ENCODE measurements at places on chromosomes 7 and 10. TPM values are rescaled to one million over a fixed set of nuclear protein-coding genes. Genes with fewer than 3 reads are reported as not detected.

IL6 gene
- 3.8 TPM for total RNA-seq

DNA sequence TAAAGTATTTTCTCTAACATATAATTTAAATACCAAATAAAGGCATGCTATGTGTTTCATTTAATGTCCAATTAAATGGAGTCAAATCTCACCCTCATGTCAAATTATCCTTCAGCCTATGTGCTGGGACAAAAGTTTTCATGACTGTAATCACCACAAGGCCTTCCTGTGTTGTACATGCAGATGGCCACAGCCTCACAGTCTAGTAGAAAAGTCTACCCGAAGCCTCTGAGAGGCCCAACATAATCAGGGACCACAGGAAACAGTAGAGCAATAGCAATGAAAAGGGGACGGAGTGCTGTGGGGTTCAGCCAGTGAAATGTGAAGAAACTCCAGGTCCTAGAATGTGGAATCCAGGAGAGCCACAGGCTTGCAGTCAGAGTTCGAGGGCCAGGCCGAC lies 140.2 kb upstream of the KLF6 start:
- no peak for DNase-seq

DNA sequence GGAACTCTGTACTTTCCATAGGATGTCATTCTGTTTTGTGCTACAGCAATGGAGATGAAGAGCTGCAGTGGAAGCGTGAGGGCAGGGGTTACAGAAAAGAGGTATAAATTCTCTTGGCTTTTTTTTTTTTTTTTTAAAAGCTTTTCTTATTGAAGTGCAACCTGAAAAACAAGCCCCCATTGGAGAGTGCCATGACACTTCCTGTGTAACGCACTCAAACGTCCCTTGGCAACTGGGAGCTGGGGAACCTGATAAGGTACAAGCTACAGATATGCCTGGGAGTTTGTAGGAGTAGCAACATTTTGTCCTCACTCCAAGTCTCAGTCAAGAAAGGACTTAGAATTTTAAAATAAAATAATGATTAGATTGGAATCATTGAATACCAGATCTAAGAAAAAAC lies 512.1 kb downstream of the RPS24 start:
- DNase-seq = no peak

DNA sequence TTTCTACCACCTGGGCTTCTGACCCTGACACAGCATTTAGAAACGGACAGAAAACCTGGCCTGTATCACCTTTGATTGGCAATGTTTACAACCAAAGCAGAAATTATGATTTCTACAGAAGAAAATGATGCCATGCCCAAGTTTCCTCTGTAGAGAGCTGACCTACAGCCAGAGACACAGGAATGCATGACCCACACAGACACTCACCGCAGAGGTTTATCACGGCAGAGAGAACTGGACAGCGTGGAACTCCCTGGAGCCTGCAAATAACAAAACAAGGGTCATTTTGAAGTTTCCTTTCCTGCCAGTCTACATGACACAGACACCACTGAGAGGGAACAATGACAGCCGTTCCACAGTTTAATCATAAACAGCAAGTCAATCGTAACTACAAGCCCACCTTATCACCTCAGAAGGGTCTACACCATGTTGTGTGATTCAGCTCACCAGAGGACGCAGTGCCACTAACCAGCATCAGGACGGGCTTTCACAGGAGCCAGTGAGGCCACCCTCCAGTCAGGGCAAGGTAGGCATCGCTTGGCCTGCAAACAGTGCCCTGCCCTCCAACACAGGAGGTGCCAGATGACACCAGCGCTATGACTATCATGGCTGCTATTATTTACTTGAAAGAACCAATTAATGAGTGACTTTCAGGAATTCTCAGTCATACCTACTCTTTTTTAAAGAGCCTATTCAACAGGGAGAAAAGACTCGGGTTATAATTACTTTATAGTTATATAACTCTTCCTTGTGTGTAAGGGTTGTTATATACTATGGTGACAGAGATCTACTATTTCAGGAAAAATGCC lies 139.9 kb downstream of the TNS3 start:
- DNase-seq = no peak

- no peak for DNase-seq
Measured at GRCh38 chr10:61732629-61733278, 70.0 kb downstream of the CABCOCO1 start.

EN2 gene
- total RNA-seq = not detected

DNA sequence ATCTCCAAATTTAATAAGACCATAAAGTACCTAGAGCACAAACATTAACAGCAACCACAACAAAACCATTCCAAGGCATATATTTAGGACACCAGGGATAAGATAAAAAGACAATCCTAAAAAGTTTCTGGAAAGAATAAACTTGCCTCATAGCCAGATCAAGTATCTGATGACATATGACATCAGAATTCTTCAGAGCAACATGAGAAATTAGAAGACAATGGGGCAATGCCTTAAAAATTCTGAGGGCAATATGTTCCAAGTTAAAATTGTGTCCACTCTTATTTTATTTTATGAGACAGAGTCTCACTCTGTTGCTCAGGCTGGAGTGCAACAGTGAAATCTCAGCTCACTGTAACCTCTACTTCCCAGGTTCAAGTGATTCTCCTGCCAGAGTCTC lies 2.8 kb downstream of the EFCAB10 start:
- DNase-seq = no peak

DNA sequence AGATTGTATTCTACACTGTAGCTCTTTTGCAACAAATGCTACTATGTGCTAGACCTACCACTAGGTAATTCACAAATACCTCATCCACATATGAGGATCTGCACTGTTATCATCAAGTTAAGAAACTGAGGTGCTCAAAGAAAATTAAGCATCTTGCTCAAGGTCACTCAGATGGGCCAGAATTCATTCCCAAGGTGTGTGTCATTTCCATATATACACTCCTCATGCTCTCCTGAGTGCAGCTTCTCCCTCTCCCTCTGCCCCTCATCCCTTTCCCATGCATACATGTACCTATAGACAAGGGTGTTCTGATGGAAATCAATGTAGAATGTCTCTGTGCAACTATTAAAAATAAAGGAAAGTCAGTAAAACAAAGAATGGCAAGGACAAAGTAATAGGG lies 146.2 kb downstream of the ZNF438 start:
- DNase-seq = no peak

DNA sequence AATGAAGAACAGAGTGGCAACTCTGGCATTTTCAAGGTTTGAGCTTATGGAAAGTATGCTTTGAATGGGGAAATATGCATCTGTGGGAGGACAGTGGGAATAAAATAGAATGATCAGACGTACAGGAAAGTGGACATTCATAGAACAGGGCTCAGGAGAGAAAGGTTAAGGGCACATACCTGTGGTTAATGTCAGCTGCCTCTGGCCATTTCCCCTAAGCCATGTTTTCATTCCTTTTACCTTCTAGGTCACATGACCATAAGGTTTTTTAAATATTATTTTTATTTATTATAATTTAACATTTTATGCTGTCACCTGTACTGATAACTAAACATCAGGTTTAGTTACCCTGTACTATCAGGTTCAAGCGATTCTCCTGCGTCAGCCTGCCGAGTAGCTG lies 52.8 kb downstream of the LRRC4 start:
- DNase-seq = no peak

LIPF gene
- not detected for total RNA-seq

- no peak for DNase-seq
Measured at GRCh38 chr7:72182036-72182435, 230.1 kb downstream of the CALN1 start.

DNA sequence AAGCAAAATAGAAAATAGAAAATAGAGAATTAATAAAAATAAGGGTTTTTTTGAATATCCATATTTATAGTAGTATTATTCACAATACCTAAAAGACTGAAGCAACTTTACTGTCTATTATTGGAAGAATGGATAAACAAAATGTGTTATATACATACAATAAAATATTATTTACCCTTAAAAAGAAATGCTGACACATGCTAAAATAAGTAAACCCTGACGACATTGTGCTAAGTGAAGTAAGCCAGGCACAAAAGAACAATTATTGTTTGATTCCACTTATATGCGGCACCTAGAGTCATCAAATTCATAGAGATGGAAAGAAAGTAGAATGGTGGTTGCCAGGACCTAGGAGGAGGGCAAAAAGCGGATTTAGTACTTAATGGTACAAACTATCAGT lies 39.0 kb downstream of the LRRC17 start:
- DNase-seq = no peak

BAMBI gene
- 3.4 TPM for total RNA-seq

- no peak for DNase-seq
Measured at GRCh38 chr7:141402277-141402996, 148.8 kb upstream of the AGK start.

OR2A1 gene
- total RNA-seq = 0.15 TPM

DNA sequence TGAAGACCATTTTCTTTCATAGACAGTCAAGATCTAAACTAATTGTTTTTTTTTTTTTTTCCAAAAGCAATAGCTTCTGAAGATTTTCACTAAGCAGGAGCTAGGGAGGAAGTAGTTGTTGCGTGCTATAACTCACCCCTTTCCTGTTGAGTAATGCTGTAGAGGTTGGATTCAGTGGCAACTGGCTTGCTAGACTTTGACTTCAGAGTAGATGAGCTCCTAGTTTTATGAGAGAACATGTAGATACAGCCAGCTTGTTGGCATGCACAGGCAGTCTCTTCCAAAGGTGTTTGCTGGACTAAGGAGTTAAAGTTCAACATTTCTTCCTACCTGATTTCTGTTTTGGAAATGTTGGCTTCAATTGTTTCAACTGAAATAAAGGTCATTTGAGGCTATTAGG lies 66.2 kb upstream of the MXI1 start:
- no peak for DNase-seq

SAMD9L gene
- 8.6 TPM for total RNA-seq

GRCh38 chr10:95783741-95784140 lies 27.8 kb downstream of the ENTPD1 start:
- no peak for DNase-seq

DNA sequence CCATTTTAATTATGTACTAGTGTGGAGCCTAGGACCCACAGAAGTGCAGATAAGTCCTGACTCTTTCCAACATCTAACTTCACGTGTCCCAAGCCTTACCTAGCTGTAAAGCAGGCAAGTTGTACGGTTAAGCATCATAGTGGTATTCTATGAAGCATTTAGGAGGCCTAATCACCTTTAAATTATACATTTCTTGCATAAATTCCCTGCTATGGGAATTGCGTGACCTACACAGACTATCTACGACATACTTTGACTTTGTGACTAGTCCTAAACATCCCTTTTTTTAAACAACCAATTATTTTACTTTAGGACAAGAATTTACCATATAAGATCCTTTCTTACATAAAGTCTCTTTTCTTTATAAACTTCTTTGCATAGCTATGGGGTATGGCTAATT lies 37.7 kb upstream of the LRGUK start:
- no peak for DNase-seq

DNA sequence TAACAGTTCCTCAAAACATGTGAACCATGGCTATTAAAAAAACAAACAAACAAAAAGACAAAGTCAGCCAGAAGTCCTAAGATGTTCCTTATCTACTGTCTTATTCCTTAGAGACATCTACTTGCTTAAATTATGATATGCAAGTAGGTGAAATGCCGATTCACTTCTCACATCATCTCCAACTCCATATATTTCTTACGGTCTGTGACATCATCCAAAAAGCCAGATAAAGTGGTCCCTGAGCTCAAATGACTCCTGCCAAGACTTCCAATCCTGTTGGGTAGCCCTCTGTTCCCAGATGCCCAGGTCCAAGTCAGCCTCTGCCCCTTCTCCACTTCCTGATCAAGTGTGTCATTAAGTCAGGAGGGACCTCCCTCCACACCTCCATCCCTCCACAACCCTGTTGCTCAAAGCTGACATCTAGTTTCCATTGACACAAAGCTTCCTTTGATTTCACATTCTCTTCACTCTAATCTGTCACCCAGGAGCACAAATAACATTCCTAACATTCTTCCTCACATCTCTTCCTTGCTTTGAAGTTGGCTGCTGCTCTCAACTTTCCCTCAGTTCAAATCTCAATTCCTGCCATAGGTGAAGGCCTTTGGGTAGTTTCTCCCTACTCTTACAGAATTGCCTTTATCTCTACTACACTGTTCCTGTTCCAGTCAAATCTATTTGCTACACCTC lies 56.1 kb upstream of the PDLIM1 start:
- no peak for DNase-seq

DNA sequence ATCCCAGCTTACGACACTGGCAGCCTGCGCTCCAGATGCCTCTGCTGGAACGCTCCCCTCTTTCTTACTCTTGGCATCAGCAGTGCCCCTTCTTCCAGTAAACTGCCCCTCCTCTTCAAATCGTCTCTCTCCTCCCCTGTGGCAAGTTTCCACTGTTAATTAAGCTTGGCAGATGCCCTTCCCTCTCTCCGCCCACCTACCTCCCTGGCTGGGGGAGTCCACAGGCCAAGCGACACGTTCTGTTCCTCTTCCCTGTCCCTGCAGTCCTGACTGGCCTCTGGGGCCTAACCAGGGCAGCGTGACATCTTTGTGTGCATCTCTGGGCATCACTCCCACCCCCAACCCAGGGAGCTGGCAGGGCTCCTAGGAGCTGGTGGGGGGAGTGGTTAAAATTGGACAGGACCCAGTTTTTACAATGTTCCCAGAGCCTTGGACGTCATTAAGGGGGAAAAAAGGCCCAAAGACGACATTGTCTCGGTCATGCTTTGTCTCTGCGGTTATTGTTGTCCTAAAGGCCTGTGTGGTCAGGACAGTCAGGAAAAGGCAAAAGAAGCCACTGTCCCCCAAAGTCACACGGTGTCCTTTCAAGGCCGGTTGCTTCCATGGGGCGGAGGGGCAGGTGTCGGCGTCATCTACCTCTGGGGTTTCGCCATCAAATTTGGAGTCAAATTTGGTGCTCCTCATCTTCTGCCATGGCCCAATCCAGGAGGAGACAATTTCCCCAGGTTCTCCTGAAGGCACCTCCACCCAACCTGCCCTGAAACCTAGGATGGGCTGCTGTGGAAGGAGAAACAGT lies 54.2 kb downstream of the DLG5 start:
- DNase-seq = peak; percentile 97

DNA sequence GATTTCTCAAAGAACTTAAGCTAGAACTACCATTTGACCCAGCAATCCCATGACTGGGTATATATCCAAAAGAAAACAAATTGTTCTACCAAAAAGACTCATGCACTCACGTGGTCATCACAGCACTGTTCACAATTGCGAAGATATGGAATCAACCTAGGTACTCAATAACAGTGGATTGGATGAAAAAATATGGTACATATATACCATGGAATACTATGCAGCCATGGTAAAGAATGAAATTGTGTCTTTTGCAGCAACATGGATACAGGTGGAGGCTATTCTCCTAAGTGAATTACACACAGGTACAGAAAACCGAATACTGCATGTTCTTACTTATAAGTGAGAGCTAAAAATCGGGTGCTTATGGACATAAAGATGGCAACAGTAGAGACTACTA lies 61.8 kb downstream of the PIK3CG start:
- DNase-seq = no peak

- no peak for DNase-seq
Measured at GRCh38 chr7:18495412-18496340, at the start of gene HDAC9. Gene HDAC9 (plus strand): TSS chr7:18495749. CDS start chr7:18496303, 554 bp downstream.

GRCh38 chr10:67011981-67012380 lies 86.1 kb downstream of the LRRTM3 start:
- DNase-seq = no peak

DNA sequence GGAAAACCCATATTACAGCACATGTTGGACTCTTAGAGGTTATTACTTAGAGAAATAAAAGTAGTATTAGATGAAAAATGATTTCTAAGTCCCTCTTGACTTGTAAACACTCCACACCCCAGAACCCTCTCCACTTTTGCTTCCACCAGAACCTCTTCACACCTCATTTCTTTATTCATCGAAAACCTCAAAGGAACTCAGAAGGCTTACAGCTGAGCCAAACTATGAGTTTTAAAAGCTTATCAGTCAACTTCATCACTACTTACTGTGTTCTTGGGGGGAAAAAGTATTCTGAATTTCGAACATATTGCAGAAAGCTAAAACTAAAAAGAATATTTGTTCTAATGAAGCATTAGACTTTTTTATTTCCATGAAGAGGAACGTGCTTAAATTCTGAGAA lies 547.8 kb upstream of the STEAP1 start:
- no peak for DNase-seq

Data from breast epithelium (tissue), 4 donors.